ENCODE measurements at places on chromosomes 13 and 19.

DNA sequence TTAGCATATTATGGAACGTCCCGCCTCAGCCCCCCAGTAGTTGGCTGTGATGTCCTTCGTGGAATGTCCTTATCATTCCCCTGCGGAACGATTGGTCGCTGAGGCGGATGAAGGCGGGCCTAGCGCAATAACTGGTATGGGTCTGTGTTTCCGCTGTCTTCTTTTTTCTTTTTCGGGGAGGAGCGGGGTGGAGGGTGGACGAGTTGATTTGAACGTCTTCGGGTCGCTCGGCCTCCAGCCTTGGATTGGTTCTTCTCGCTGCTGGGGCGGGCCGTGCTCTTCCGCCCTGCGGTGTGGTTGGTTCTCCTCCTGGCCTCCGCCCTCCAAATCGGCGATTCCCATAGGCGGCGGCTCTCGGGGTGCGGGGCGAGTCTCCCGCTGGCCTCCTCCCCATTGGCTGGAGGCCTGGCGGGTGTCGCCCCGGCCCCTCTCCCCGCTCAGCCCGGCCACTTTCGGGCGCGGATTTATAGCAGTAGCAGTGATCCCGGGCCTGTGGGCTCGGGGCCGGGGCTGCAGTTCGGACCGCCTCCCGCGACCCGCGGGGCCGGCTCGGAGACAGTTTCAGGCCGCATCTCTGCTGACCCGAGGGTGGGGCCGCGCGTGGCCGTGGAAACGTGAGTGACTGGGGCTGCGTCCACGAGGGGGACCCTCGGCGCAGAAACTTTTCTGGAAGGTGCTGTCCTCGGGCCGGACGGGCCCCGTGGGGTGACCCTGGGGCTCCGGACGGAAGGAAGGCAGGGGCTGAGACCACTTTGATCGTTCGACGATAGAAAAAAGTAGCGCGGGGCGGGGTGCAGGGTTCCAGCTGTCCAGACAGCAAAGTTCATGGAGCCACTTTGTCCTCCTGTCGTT lies 2.1 kb downstream of the ING1 start:
- DNase-seq, result peak; percentile 99

GRCh38 chr13:110263888-110264287 lies 43.1 kb downstream of the COL4A1 start:
- DNase-seq, result no peak

DNA sequence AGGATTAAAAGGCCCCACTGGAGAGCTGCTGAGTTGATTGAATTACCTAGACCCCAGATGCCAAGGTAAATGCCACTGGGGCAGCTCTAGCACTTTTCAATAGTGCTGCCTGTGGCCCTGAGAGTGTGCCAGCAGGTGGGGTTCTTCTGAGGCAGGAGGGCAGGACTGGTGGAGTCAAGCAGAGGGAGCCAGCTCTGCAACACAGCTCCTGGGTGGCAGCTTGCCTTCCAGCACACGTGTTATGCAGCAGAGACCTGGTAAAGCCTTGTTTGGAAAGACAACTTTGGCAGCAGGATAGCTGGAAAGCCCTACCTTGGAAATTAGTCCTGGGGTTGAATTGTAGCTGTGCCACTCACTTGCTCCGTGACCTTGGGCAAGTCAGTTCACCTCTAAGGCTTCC lies 306.6 kb downstream of the ATP8A2 start:
- DNase-seq, result no peak

DNA sequence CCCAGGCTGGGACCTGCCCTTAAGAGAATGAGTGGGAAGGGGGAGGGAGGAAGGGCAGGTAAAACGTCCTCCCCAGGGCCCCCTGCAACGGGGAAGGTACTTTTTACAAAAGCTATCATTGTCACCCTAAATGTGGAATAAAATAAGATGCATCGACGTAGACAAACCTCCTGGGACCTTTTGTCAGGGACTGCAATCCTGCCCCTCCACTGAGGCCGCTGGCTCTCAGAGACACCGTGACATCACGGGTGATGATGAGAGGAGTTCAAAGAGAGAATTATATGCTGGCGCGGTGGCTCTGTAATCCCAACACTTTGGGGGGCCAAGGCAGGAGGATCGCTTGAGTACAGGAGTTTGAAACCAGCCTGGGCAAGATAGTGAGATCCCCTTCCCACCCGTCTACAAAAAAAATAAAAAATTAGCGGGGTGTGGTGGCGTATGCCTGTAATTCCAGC lies 1.8 kb upstream of the MYBPC2 start:
- no peak for DNase-seq

- DNase-seq, result no peak
These were observed 23.1 kb upstream of the COG3 start for GRCh38 chr13:45441633-45442032.

GRCh38 chr13:111210091-111210490 lies 95.0 kb downstream of the ARHGEF7 start:
- no peak for DNase-seq

GRCh38 chr19:15813916-15814315 lies 1.5 kb downstream of the OR10H1 start:
- DNase-seq, result no peak

Data from CD8-positive, alpha-beta memory T cell (primary cell).